ENCODE measurements at places on chromosomes 16 and 17.

GRCh38 chr17:76270127-76270592, 5.0 kb downstream of the UBALD2 start:
- peaks cover 52% of the 10 kb centered on the region for H3K36me3 ChIP-seq
- H3K27me3 ChIP-seq, result peaks cover 5% of the 10 kb centered on the region
- DNase-seq, result peak; percentile 77
- peak overlapping the region; percentile 100 for H3K27ac ChIP-seq
- H3K4me1 ChIP-seq, result peaks cover 51% of the 10 kb centered on the region
- H3K4me3 ChIP-seq, result peak overlapping the region; percentile 95

DNA sequence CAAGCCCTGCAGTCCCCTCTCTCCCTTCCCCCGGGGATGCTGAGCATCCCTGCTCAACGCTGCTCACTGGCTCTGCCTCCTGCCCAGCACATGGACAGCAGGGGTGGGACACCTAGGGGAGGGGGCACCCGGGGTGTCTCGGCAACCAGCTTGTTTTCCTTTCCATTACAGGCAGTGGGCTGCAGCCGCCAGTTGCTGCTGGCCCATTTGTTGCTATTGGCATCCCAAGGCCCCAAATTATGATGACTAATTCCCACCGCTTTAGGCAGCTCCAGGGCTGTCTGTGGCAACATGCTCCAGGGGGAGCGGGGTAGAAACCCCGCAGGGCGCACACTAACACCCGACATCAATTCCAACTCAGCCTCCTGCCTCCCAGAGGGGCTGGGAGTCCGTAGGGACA, 4.9 kb downstream of the SDK2 start:
- no peaks in the 10 kb centered on the region for H3K36me3 ChIP-seq
- no peak overlapping the region for H3K4me3 ChIP-seq
- no peaks in the 10 kb centered on the region for H3K27me3 ChIP-seq
- H3K27ac ChIP-seq, result no peak overlapping the region

DNA sequence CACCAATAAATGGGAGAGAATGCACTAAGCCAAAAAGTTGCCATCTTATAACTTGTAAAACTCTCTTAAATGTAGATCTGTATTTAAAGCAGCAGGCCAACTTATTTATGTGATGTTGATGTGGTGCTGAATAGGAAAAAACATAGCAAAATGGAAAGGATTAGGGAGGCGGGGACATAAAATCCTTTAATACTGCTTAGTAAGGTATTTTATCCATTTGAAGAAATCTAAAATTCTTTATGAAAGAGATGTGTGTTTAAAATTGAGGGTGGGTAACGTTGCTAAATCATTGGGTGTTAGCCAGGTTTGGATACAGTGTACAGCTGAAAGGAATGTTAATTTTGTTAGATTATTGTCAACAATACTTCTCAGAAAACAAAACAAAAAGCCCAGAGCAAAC, 14.3 kb downstream of the SNTB2 start:
- H3K36me3 ChIP-seq, result no peaks in the 10 kb centered on the region
- peaks cover 20% of the 10 kb centered on the region for H3K4me1 ChIP-seq
- H3K4me3 ChIP-seq, result no peak overlapping the region
- no peak overlapping the region for H3K27ac ChIP-seq
- no peaks in the 10 kb centered on the region for H3K27me3 ChIP-seq

DNA sequence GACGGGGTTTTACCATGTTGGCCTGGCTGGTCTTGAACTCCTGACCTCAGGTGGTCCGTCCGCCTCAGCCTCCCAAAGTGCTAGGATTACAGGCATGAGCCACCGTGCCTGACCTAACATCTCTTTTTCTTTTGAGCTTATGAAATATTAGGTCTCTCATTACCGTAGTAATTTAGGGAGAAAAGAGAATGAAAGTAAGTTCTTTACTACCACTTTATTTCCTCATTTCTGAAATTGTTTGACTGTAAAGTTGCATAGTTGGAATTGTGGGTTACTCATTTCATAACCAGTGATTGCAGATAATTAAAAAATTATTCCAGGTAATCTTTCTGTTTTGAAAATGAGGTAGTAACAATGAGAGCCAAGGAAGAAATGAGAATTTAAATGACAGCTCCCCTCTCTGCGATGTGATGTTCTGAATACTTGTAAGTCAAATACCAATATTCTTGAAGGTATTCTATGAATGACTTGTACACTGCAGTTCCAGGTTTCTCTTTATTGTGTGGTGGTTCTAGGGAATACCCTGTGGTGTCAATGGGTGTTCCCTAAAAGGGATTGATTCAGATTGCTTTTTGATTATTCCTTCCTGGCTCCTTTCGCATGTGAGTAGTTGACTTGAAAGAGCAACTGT, 28.3 kb downstream of the MAP2K4 start:
- peak overlapping the region; percentile 55 for H3K27ac ChIP-seq
- no peaks in the 10 kb centered on the region for H3K27me3 ChIP-seq
- H3K36me3 ChIP-seq, result peaks cover 24% of the 10 kb centered on the region
- no peak overlapping the region for H3K4me3 ChIP-seq
- H3K4me1 ChIP-seq, result peaks cover 80% of the 10 kb centered on the region
- no peak for DNase-seq

DNA sequence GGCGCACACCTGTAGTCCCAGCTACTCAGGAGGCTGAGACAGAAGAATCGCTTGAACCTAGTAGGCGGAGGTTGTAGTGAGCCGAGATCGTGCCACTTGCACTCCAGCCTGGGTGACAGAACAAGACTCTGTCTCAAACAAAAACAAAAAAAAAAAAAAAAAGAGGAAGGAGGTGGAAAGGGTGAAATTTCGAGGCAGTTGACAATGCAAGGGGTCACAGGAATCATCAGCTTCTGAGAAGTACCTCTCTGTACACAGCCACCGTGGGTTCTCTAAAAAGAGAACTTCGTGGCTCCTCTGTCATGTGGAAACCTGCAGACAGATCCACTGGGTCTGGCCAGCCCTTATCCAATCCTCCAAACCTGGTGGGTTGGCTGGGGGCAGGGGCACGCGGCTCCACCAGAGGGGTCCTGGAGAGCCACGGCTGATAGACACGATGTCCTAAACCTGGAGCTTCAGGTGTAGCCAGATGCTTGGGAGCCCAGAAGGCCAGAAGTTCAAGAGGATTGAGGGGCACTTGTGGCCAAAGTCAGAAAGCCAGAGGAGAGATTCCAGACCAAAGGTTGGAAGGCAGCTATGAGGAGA, 540 bp upstream of the CD300LF start:
- H3K27me3 ChIP-seq, result peaks cover 19% of the 10 kb centered on the region
- no peaks in the 10 kb centered on the region for H3K36me3 ChIP-seq
- H3K27ac ChIP-seq, result no peak overlapping the region

DNA sequence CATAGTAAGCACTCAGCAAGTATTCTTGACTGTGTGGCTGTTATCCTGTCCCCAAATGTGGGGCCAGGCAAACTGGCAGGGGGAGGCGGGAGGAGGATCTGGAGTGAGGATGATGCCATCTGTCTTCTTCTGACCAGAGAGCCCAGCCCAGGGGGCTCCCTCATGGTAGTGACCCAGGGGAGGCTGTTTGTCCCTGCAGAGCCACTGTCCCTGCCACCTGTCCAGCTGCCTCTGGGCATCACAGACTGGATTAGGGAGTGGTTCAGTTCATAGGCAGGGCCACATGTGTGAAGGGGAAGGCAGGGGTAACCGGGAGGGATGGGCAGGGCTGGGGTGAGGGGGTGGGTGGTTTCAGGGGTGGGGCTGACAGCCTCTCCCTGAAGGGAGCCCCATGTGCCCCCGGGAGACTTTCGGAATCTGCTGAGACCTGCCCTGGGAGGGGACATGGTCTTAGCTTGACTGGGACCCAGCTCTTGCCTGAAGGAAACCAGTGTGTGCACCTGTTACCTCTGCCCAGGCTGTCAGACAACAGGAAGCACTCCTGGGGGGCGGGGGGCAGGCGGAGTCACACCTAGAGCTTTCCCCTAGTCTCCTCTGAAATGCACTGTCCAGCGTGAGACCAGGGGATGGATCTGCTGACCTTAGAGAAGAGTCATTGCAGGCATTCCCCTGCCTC, 15.2 kb downstream of the ARHGAP23 start:
- H3K27ac ChIP-seq, result no peak overlapping the region
- no peaks in the 10 kb centered on the region for H3K36me3 ChIP-seq
- peaks cover 5% of the 10 kb centered on the region for H3K4me1 ChIP-seq
- no peak overlapping the region for H3K4me3 ChIP-seq

DNA sequence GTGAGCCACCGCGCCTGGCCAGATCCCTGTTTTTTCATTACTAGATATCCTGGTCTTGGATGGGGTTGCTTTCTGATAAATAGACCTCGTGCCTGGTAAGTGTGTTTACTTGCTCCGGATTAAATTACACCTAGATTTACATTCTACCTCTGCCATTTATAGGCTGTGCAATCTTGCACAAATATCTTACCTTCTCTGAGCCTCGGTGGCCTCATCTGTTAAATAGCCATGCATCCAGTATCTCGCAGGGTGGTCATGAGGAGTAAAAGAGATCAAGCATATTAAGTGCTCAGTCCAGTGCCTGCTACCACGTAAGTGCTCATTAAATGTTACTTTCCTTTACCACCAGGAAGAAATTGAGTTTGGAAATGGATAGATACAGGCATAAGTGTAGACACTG, 98.4 kb downstream of the BMERB1 start:
- no peaks in the 10 kb centered on the region for H3K27me3 ChIP-seq
- no peak overlapping the region for H3K27ac ChIP-seq
- no peaks in the 10 kb centered on the region for H3K4me1 ChIP-seq
- H3K4me3 ChIP-seq, result no peak overlapping the region
- peaks cover 9% of the 10 kb centered on the region for H3K36me3 ChIP-seq
